SHP77 treated with DMSO at 0.1 percent for 48 hours (cell line): ENCODE measurements at places on chromosomes 4 and X.

DNA sequence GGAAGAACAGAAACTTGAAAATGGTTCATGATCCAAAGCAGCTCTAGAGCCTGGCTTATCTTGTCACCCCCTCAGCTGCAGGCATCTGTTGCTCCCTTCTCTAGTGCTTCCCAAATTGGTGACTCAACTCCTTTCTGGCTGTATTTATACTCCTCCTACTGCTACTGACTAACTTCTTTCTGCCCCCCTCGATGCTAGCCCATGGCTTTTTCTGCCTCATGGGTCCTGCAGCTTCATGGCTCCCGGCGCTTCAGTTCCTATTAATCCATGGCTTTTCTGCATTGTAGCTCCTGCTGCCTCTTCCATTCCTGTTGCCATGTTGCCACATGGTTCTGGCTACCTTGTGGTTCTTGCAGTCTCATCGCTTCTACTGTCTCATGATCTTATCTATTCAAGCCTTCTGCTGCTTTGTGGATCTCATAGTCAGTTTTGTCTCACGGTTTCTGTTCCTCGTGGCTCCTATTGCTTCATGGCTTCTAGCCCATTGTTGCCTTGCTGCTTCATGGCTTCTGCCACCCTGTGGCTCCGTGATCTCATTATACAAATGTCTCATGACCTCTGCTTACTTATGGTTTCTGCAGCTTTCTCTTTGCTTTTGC, 48.1 kb downstream of the SMC1A start:
- no peak for DNase-seq

- DNase-seq, result no peak
Observed at GRCh38 chr4:124504431-124504830, 208.1 kb downstream of the ANKRD50 start.

GRCh38 chr4:122705547-122706117, 26.9 kb upstream of the BBS12 start:
- DNase-seq, result no peak

- no peak for DNase-seq
Observed at GRCh38 chr4:123892368-123892976, 495.9 kb downstream of the SPRY1 start.

- DNase-seq, result peak; percentile 0
Observed at GRCh38 chrX:108224727-108225621, 133.4 kb downstream of the ATG4A start.

DNA sequence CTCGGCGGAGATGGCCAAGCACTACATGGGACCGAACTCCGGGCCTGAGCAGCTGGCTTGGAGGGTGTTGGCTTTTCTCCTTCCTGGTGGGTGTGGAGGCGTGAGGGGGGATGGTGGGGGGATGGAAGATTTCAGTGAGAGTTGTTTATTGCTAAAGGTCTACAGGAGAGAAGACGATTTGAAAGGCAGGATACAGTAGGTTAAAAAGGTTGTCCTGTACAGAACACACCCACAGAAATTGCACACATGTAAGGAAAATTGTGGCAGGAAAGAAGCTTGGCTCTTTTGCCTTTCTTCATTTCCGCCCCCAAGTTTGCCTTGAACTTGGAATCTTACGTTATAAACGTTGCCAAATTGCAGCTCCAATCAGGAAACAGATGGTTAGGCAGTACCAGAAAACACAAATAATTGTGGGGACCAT, 74.1 kb upstream of the STOX2 start:
- DNase-seq, result no peak

DNA sequence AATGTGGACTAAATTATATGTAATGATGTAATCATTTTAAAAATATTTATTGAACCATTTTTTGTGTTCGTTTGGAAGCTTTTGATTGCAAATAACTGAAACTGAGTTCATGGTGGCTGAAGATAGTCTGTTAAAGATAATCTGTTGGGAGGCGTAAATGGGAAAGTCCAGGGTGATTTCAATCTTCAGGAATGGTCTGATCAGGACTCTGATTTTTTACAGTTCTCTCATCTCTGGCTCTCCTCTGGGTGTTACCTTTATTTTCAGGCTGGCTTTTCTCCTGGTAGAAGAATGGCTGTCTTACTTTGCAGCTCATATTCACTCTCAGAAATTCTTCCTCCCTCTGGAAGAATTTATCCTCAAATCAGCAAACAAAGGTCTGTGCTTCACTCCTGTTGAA, 199.0 kb upstream of the LEF1 start:
- DNase-seq, result no peak

- DNase-seq, result no peak
Observed at GRCh38 chr4:145635630-145636029, 16.4 kb downstream of the MMAA start.

- no peak for DNase-seq
Observed at GRCh38 chr4:69876071-69876470, 16.1 kb upstream of the SULT1E1 start.

GRCh38 chrX:78327370-78328086, at the start of gene CYSLTR1:
Gene CYSLTR1 (minus strand): TSS chrX:78327611. CDS start chrX:78273746, 53,865 bp downstream.
- no peak for DNase-seq

DNA sequence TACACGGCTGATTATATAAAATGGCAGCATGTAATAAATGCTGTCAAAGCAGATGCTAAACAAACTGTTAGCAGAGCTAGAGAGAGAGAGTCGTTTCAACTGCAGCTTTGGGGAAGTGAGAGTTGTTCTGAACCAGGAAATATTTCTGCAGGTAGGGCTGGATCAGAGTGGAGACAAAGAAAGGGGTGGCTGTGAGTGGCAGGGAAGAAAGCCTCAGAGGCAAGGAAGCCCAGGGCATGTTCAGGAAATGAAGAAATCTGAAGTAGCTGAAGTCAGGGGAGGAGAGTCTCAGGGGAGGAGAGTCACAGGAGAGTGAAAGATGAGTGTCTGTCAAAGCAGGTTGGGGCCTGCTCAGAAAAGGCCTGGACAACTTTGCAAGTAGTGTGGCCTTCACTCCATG, 48.4 kb upstream of the RPS6KA3 start:
- no peak for DNase-seq

DNA sequence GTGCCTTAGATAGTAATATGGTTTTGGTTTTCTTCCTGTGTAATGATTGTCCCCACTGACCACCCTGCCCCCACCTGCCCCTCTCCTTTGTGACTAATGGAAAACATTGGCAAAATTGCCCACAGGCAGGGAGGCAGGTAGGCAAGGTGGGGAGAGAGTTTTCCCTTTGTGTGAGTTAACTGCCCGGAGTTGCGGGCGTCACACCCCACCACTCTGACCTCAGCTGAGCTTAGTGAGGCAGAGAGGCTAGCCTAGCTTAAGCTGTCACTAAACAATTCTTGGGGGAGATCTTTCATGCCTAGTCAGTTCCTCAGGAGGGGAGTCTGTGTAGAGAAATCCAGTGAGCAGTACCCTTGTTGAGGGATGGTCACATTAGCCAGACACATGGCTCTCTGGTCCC, 245.3 kb downstream of the BCOR start:
- no peak for DNase-seq

DNA sequence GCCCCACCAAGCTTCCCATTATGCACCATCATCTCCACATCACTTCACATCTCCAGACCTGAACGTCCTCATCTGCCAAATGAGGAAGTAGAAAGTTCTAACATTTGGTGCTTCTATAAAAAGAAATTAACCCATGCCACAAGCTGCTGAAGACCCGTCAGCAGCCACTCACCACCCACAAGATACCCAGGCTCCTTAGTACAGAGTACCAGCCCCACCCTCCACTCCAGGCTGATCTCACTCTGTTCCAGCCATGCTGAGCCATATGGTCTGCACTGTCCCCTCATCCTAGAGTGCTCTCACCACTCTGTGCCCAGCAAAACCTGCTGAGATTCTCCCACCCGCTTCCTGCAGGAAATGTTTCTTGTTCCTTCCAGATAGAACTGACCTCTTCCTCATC, 240.8 kb upstream of the PPARGC1A start:
- DNase-seq, result no peak

DNA sequence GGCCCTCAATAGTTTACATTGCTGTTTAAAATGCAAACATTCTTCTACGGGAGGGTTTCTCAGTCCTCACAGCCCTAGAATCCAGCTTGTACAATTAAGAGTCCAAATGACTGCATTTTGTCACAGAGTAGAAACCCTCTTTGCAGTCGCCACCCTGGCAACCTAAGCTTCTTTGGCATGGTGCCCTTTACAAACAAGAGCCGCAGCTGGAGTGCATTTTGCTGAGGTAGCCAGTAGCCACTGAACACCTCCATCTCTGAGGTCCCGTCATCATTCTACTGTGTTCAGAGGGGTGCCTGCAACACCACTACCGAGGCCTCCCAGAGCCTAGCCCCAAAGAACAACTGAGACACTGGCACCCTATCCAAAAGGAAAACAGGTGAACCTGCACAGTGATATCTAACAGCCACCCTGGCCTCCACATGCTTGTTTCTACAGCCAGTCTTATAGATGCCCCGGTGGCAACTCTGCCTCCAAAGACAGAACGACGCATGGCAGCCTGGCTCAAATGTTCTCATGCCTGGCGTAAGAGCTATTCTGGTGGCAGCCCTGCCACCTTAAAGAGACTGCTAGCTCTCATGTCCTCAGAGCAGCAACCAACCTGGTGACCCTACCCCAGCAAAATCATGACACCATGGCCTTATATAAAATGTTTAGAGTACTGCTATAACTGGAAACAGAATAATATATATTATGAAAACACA, 801.9 kb downstream of the TECRL start:
- DNase-seq, result peak; percentile 19

GRCh38 chrX:10401239-10401638, 219.1 kb downstream of the MID1 start:
- no peak for DNase-seq

- DNase-seq, result no peak
Observed at GRCh38 chr4:41160856-41161255, 53.5 kb downstream of the APBB2 start.

DNA sequence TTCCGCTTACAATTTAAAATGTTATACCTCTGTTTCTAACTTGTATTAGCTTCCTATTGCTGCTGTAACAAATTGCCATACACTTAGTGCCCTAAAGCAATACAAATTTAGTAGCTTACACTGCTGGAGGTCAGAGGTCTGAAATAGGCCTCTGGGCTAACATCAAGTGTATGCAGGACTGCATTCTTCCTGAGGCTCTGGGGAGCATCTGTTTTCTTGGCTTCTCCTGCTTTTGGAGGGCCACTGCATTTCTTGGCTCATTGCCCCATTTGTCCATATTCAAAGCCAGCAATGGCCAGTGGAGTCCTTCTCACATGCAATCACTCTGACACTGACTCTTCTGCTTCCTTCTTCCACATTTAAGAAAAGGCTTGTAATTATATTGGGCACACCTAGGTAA, 639.8 kb upstream of the INTU start:
- no peak for DNase-seq

DNA sequence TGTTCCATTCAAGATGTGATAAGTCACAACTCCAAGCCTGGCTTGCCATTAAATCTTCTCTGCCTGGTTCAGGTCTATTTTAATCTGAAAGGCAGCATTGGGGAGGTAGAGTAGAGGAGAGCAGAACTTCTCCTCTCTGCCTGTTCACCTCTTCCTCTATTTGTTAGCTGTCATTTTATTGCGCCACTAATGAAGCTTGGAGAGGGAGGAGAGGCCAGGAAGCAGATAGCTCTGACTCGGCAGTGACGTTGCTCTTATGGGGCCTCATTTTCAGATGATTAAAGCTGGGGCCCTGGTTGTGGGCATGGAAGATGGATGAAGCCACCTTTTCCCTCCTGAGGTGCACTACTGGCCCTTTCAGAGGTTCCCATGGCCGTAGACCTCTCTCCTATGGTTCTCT, 207.3 kb downstream of the MID1IP1 start:
- no peak for DNase-seq

DNA sequence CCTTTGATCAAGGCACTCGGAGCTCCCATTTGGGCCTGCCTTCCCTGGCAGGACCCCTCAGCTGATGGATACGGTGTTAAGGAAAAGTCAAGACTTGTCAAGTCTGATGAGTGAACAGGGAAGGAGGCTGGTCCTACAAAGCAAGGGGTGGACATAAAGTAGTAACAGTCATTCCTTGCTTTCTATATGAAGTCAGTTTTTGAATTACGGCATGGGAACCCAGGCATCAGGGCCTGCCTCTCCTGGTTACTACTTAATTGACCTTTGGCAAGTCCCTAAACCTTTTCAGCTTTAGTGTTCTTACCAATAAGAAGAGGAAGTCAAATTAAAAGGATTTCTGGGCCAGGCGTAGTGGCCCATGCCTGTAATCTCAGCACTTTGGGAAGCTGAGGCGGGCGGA, 7.0 kb downstream of the CHST7 start:
- no peak for DNase-seq

DNA sequence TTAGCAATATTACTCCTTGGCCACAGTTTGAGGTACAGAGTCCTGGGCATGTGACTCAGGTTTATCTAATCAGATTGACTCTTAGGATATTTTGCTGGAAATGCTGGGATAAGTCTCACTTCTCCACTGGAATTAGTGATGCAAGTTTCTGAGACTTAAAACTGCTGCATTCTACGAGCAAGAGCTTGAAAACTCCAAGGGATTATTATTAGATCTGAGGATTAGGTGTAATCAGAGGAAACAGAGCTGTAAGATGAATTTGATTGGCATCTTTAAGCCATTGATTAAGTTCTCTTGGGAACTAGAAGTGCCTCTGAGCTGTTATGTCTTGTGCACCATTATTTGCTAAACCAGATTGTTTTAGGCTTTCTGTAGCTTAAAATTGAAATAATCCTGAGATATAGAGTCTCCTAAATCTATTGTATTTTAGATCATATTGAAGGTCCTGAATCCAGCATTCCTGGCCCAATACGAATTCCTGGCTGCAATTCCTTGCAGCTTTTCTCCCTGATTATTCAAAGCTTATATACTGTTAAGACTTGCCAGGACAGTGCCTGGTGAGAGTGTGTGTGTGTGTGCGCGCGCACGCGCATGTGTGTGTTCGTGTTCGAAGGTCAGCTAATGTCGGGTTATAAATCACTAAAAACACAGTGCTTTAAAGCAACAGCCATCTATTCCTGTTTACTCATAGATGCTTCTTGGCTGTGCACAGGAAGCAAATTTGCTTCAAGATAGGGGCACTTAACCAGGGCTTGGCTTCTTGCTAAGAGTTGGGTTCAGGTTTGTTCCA, 735.1 kb downstream of the STIM2 start:
- no peak for DNase-seq

DNA sequence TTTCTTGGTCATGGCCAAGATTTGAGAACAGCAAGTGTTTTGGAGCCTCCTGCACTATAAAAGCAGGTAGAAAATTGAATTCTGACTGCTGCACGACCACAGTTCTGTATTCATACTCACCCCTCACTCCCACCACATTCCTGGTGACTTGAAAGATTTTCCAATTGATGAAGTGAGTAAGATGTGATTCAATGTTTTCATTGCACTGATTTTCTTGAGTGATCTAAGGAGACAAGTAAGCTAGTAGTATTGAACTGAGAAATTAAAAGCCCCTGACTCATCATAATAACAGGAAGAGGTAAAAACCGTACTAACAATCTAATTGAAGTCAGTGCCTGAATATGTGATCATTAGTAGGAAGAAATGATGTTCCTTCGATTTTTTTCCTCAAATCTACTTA, 6.1 kb upstream of the SEC24D start:
- no peak for DNase-seq

DNA sequence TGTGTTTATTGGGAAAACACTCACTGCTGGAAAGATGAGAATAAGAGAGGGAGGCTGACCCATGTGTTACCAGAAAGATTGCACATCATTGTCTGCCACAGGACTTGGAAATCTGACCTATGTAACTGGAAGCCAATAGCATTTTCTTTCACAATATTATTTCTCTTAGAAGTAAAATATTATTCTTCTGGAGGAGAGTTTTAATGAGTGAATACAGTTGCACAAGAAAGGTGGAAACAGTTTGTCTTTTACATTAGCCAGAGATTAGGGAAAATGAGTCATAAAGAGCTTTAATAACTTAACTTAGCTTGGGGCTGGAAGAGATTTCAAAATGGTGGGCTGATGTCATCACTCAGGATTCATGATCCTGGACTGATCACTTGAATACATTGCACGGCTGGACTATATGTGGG, 31.5 kb upstream of the LNX1 start:
- no peak for DNase-seq

- no peak for DNase-seq
Observed at GRCh38 chr4:165355900-165356300, 22.9 kb upstream of the CPE start.
